ENCODE measurements at places on chromosomes 1 and 21. TPM values are rescaled to one million over a fixed set of nuclear protein-coding genes. Genes with fewer than 3 reads are reported as not detected.

DNA sequence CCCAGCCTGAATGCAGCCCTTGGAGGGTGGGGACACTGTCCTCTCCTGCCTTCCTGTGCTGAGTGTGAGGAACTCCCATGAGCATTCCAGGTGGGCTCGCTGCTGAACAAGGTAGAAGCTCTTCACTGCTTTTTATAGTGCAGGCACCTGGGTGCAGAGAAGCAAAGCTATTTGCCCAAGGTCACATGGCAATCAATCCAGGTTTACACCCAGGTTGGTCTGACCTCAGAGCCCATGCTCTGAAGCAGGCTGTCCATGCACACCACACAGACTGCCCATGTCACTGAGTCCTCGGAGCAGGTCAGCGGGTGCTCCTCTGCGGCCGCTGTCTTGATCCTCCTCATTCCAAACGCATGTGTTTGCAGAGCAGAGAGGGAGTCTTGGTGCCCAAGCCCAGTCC, 323.4 kb upstream of the VAMP3 start:
- no peak for DNase-seq

DNA sequence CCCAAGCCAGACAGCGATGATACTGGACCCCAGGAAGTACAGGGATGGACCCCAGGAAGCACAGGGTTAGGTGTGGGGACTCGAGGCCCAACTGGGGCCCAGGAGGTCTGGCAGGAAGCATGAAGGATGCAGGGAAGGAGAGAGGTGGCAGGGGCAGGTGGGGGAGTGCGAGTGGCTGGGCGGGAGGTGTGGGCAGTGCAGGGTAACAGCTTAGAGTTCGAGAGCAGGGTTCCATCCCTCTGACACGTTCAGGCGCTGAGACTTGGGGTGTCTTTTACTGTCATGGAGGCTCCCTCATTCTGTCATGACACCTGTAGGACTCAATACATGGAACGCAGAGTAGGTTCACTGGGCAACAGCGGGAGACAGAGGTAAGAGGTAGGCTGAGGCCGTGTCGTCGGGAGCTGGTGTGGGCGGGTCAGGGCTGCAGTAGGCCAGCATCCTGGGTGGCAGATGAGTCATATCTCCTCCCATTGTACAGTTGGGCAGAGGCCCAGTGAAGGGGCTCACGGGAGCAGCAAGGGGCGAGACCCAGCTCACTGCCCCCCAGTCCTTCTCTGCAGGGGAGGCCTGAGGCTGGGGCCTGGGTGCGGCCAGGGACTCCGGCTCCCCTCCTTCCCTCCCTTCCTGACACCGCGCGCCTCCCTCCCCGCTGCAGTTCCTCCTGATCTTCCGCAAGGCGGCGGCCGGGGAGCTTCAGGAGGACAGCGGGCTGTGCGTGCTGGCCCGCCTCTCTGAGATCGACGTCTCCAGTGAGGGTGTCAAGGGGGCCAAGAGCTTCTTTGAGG, 11.6 kb upstream of the CTRC start:
- no peak for DNase-seq

DNA sequence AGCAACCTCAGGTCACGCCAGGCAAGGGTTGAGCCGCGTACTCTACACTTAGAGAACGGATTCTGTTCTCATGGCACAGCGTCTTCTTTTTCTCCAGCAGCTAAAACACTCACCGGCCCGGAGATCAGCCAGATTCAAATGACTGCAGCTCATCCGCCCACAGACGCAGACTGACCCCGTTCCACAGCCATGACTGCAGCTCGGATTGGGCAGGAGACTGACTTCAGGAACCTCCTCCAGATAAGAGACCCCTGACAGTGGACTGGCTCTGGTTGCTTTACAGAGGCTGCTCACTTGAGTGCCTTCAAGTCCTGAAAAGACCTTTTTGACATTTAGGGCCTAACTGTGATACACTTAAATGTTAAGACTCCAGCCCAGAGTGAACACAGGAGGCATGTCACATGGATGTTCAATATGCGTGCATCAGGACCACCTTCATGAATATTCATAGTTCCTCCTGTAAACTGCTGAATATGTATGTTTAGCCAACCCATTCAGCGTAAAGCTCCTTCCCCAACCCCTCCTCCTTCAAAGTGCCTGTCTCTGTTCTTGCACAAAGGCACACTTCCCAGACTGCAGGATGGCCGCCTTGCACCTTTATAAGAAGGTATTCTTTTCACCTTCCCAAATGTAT, 42.6 kb downstream of the BACE2 start:
- DNase-seq = no peak

GRCh38 chr1:26734501-26735058, 38.8 kb downstream of the ARID1A start:
- no peak for DNase-seq

DNA sequence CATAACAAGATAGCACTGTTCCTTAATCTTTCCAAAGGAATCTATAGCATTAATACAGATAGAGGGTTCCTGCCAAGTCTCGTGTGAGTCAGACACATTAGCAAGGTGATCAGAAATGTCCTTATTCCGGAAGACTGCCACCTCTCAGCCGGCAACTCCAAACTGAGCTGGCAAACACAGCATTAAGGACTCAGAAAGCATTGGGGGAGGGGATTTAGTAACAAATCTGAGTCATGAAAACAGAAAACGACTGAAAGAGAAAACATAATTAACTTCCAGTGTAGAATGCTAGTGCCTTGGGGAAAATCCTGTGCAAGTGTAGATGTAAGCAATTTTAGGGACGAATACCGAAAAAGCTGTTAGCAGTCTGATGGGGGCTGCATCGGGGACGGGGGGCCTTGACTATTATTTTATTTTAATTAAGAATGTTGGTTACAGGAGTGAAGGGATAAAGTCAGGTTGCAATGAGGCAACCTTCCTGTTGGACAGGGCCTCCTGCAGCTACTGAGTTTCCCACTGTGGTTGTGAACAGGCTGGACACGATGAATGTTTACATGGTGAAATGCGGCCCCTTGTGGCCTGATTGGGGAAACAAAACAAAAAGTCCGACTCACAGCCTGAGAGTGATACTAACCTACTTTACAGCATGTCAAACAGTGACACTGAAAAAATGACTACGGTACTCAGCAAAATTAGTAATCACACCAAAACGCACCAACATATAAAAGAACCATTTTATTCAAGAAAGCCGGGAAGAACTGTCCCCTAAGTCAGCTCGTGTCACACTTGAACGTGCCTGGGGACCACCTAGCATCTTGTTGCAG, 20.7 kb downstream of the MIS18A start:
- peak; percentile 54 for DNase-seq

DNA sequence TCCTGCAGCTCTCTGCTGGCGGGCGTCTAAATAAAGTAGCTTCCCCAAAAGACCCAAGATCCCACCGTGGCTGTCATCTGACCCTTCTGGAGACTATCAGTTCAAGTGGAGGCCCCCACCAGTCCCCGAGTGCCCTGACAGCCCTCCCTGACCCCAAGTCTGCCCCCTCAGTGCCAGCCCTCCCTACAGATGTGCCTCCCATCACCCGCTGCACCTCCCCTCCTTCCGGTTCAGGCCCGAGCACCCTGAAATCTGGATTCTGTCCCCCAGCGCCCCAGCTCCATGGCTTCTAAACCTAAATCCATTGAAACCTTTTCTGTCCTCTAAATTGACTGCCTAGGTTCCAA, 595 bp downstream of the IL10RB start:
- no peak for DNase-seq

Gene FAAH
- 0.06 TPM for polyA plus RNA-seq

Gene GSTM3
- polyA plus RNA-seq = 299 TPM

Gene STUM
- not detected for polyA plus RNA-seq
